Pons (tissue), 1 donor: ENCODE measurements at places on chromosomes 6 and 20.

DNA sequence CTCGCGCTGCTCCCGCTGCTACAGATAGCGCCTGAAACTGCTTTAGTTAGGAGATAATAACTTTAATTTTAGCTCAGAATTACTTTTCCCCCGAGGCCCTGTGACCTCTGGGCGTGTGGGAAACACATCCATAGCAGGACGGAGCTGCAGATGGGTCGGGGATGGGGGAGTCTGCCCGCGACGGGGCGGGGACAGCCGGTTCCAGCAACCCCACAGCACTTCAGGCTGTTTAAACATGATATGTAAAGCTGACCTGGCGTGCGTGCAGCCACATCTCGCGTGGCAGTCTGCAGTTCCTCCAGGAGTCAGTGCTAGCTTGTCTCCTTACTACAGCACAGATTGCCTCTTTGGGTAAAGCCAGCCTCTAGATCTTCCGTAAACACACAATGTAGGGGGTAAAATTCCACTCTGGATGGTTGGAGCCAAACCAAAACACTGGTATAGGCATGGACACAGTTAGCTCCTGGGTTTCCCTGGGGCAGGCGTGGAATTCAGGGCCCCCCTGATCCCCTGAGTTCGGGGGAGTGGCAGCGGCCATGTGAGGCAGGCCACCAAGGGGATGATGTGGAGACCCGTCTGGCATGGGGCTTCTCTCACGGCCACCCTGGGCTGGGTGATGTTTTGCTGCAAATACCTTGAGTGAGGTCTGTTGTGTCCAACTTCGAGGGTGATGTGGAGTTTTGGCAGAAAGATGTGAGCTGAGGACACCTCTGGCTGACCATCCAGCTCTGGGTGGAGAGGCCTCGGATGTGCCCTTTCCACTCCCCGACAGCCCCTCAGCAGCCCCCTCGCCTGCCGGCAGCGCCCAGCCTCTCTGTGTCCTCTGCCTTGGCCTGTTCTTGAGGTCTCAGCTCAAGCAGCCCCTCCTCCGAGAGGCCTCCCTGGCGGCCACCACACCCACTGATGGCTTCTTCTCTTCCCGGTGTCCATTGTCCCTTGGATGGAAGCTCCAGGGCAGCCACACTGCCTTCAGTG is 214.5 kb downstream of the TAF4 start:
- no peak for DNase-seq

DNA sequence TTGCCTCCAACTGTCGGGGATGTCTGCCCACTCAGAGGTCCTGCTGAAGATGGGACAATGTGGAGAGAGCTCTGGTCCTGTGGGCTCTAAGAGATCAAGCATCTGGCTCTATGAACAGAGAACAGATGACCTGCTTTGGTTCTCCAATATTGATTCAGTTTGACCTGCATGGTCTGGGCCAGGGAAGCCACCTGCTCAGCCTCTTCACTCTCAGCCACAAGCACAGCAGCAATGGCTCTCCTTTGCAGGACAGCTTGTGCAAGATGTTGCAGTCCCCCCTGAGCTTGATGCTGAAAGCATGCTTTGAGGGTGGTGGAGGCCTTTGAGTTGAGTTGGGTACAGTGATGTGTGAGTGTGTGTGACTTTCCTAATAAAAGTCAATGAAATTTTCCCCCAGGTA is 18.6 kb upstream of the MCM3 start:
- DNase-seq: no peak

DNA sequence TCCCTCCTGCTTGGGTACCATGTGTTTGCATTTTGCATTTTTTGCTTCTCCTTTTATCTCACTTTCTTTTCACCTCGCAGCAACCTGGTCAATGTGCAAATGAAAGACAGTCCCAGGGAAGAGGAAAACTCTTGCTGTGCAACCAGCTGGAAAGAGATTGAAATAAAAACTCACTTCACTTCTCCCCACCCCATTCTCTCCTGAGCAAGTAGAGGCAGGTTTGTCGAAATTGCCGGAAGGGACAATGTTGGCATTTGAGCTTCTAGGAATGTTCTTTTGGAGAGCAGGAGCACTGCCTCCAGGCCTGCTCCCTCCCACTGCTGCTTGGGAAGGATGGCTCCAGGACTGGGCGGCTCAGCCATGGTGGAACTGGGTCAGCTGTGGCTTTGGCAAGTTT is 30.6 kb downstream of the KCNG1 start:
- DNase-seq: no peak

DNA sequence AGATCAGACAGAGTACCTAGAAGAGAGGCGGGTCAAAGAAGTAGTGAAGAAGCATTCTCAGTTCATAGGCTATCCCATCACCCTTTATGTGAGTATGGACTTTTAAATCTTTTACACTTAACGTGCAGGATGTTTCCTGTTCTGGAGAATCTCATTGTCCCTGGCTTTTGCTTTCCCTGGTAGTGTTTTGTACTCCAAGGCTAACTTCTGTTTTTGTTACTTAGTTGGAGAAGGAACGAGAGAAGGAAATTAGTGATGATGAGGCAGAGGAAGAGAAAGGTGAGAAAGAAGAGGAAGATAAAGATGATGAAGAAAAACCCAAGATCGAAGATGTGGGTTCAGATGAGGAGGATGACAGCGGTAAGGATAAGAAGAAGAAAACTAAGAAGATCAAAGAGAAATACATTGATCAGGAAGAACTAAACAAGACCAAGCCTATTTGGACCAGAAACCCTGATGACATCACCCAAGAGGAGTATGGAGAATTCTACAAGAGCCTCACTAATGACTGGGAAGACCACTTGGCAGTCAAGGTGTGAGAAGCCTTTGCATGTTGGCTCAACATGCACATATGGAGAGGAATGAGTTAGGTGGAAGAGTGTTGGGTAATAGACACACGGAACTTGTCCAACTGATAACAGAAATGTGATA is 3.3 kb downstream of the HSP90AB1 start:
- DNase-seq: peak; percentile 46

- DNase-seq: no peak
Measured at GRCh38 chr20:19566226-19566945, 191.7 kb upstream of the RIN2 start.

DNA sequence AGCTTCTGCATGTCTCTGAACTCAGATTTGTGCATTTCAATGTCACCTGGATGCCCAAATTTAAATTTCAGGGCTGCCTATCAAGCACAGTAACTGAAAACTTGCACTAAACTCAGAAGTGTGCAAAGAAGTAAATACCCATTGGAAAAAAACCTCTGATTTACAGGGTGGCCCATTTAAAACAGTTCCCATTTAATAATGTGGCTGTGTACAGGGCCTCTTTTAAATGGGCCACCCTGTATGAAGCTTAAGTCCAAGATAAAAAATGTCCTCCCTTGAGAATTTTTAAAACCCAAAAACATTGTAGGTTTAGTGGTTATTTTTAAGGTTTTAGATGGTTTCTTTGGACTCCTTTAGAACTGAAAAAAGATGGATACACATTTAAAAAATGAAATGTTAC is 202.1 kb upstream of the RUNX2 start:
- DNase-seq: no peak

DNA sequence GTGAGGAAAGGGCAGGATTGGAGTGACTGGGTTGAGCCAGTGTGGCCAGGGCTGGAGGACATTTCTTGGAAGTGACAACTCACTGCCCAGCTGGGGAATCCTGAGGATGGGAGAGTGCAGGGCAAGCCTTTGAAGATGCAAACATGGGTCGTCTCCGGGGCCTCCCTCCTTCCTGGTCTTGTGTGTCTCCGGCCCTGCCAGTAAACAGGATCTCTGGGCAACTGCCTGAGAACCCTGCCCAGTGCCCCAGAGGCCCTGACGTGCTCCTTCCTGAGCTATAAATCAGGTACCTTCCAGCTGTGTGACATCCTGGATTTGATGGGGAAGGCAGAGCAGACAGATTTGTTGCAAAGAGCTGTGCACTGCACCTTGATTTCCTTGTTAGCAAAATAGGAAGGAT is 12.9 kb upstream of the TCF15 start:
- DNase-seq: no peak

DNA sequence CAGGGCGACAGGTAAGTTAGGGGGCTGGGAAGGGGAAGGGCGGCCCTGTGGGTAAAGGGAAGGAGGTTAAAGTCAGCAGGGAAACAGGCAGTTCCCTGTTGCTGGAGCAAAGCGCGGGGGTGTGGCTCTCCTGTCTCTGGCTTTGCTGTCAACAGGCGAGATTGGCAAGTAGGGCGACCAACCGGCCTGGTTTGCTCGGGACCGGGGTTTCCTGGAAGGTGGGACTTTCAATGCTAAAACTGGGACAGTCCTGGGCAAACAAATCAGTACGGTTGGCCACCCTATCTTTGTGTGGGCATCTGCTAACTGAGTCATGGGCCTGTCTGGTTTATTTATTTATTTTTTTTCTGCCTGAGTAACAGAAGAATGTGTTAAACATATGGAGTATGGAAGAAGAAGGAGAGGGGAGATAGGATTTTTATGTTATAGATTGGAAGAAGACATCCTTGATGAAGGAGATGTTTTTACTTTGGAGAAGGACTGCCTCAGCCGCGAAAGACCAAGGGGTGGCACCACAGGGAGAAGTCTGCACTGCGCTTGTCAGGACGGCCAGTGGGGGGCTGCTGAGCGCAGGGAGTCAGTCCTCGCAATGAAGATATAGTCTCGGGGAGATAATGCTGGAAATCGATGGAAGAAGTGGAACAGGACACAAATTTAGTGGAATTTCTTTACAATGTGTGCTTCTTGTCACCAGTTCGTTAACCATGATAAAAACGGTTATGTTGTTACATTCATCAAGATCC is 43.4 kb upstream of the ESR1 start:
- DNase-seq: peak; percentile 59

GRCh38 chr6:48825501-48826151 is 637.4 kb downstream of the MMUT start:
- DNase-seq: no peak

DNA sequence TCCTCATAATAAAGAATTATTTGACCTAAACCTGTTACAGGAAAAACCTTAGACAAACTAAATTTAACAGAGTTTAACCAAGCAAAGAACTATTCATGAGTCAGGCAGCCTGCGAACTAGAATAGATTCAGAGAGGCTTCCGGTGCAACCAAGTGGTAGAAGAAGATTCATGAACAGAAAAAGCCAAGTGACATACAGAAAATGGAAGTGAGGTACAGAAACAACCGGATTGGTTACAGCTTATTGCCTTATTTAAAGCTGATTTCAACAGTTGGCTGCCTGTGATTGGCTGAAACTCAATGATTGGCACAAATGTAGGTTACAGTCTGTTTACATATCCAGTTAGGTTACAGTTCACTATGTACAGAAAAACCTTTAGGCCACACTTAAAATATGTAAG is 10.1 kb downstream of the PPP1R3G start:
- DNase-seq: no peak

DNA sequence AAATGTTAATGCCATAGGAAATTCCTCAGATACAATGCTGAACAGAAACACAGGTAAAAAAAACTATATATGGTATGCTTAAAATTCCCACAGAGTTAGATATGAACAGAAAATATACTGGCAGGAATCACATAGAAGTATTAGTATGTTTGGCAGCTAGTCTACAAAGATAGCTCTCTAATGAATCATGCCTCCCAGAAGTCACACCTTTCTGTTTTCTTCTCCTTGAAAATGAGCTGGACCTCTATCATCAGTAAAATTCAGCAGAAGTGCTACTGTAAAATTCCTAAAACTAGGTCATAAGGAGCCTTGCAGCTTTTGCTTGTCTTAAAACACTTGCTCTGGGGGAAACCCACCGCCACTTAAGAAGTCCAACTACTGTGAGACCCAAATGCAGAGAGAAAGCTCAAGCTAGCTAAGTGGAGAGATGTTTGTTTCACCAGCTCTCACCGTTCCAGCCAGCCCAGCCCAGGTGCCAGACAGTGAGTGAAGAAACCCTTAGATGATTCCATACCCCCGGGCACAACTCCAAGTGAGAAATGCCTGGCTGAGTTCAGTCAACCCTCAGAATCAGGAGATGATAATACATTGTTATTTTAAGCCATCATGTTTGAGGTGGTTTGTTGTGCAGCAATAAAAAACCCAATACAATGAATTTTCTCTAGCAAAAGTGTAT is 43.0 kb downstream of the TSPYL4 start:
- DNase-seq: no peak

DNA sequence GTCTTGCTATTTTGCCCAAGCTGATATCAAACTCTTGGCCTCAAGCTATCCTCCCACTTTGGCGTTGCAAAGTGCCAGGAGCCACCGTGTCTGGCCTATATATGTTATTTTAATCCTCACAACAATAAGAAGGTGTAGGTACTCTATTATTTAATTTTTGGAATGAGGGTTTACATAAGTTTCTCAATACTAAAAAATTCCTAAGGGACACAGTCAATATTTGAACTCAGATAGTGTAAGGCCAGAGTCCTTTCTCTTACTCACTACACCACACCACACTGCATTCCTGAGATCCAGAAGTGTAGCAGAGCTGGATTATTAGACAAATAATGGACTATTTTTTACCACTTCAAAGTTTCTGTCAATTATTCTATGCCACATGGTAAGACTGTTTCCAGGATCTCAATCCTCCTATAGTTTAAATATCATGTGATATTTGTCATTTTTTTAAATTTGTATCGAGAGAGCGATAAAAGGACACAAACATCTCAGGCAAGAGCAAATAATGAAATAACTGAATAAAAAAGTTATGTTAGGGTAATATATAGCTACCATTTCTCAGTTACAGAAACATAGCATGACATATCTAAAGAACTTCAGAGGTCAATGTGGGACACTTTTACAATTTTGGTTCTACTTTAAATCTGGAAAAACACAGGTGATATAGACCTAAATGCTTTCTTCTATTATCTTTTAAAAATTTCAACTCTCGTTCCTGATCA is 162.2 kb upstream of the THEMIS start:
- DNase-seq: no peak

DNA sequence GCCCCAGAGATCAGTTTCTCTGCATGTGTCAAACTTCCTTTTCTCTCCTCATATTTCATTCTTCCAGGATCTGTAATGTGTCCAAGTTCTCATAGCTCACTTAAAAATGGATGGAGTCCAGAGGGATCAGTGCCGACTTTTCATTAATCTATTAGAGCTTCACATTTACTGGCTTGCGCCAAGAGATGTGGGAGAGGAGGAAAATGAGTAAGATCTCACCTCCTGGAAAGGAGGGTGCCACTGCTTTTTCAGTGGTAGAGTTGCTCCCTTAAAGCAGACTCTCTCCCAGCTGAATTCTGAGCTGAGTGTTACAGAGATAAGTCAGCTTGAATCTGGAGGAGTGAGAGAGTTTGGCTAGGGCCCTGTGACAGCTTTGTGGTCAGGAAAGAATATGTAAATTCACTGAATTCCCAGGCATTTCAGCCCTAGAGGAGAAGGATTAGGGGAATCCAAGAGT is 175.9 kb downstream of the SOX4 start:
- DNase-seq: no peak

GRCh38 chr20:57391439-57392301 is 474 bp downstream of the RBM38 start:
- no peak for DNase-seq
